ENCODE measurements at places on chromosomes 13 and 19.
A peak's percentile ranks its signal among the peaks of the same experiment; 100 is the strongest.

DNA sequence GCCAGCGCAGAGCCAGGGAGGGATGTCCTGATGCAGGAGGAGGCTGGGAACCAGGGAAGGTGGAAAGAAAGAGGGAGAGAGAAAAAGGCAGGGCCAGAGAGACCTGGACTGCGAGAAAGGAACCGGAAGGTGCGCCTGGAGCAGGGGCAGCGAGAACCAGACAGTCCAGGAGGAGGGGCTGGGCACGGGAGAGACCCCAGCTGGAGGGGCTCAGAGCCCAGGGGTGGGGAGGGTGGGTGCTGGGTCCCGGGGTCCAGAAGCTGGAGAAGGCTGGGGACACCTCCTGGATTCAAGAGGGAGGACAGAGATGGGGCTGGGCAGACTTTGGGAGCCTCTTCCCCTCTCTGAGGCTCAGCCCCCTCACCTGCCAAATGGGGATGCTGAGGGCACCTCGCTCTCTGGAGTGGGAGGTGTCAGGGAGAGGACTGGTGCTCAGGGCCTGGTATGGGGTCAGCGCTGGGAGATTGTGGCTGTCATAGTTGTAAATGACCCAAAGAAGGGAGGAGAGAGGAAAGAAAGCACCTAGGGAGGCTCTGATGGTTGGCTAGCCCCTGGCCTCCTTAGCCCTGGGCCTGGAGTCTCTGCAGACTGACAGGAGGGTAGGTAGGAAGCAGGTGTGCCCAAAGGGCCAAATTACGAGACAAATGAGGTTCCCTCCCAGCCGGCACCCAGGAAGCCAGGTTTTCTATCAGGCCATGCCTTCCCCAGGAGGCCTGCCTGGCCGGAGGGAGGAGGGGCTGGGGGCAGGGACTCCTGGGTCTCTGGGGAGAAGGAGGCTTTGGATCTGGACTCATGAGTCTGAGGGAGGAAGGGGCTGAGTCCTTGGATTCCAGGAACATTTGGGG, 1.3 kb upstream of the SPACA6 start:
- no peak for DNase-seq

DNA sequence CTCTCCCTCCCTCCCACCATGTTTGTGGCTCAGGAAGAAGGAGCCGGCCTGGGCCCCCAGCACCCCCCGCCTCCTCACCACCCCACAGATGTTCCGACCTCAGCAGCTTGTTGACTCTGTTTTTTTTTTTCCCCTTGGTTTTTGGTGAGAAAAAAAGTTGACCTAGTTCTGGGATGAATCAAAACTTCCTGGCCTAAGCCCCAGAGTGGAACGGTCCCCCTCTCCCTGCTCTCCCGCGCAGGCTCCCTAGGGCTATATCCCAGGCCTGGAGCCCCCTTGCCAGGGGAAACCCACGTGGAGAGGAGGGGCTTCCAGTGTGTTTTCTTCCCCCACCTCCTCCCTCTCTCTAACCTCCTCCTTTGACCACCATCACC, 4.0 kb downstream of the COL5A3 start:
- DNase-seq: no peak

GRCh38 chr13:93620181-93620765, 393.7 kb downstream of the GPC6 start:
- no peak for DNase-seq

GRCh38 chr19:52660981-52661380, 22.8 kb upstream of the ZNF83 start:
- DNase-seq: no peak

DNA sequence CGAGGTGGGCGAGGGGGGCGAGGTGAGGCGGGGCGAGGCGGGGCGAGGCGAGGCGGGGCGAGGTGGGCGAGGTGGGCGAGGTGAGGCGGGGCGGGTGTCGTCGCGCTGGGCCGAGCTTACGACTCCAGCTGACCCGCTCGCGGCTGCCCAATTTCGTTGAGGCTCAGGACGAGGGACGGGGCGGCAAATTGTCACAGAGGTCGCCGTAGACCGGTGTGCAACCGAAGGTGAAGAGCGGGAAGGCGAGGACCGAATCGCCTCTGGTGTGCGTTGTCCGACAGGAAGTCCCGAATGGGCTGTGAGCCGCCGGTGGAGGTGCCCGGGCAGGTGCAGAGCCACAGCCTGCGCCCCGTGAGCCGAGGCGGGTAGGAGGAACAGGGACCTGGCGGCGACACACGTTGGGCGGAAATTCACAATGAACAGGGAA, at the start of gene LACC1:
TSS of gene LACC1 (plus strand) at position 150 of the 427 bp plus-strand sequence. CDS start 1,082 bp downstream, outside the sequence.
- no peak for DNase-seq

DNA sequence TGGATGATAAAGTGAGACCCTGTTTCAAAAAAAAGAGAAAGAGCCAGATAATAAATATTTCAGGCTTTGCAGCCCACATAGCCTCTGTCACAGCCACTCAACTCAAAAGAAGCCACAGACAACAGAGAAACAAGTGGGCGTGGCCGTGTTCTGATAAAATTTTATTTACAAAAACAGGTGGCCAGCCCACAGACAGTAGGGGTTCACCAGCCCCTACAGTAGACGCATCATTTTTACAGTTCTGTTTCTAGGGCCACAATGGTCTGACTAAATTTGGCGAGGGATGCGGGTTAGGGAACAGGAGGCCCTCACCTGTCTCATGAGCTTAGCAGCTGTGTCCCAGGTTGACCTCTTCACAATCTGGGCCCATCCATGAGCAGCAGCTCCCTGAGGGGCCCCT, 59.5 kb downstream of the ARHGEF18 start:
- no peak for DNase-seq

DNA sequence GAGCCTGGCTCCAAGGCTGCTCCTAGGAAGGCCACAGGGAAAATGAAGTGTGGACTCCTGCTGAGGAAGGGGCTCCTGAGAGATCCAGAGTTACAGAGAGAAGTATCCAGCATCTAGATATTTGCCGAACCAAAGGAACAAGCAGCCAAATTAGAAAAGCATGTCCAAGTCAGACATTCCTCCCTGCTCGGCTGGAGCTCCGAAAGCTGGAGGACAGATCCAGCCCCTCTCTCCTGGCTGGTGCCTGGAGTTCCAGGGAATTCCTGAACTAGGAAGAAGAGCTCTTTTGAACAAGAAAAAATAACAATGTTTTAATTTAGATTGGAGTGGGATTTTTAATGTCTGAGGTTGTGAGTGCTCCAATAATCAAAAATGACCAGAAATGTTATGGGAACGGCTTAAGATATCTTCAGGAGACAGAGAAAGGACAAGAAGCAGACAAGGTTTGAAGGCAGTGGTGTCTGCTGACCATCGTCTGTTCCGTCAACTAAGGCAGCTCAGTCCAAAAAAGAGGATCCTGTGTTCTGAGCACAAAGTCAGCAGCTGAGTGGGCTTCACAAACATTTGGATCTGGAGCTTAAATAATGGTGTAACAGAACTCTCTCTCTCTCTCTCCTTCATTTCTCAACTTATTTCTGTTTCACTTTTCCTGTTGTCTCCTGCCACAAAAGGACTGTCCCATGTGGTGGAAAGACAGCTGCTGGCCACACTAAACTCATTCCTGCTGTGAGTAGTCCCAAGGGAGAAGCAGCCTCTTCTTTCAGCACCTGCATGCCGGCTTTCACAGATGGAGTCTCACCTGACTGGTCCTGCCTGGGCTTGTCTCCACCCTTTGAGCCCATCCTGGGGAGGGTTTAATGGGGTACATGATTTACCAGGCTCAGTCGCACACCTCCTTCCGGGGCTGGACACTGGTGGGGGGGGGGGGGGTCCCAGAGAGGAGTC, 31.5 kb upstream of the IRS2 start:
- DNase-seq: no peak

DNA sequence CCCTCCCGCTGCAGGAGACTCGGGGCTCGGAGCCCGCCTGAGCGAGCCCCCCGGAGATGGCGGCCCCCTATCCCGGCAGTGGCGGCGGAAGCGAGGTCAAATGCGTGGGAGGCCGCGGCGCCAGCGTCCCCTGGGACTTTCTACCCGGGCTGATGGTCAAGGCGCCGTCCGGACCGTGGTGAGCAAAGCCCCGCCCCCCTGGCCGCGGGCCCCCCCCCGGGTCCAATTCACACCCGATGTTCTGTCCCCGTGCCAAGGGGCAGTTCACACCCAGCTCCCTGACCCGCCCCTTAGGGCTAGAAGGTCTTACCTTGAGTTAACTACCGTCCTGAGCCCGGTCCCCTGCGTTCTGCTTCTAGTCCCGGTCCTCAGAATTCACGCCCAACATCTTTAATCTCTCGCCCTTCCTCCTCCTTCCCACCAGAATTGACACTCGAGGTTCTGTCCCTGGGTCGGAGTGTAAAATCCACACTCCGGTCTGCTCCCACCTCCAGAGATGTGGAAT, 1.4 kb downstream of the NPAS1 start:
- DNase-seq: no peak

GRCh38 chr19:572743-573518, 535 bp downstream of the BSG start:
- no peak for DNase-seq

DNA sequence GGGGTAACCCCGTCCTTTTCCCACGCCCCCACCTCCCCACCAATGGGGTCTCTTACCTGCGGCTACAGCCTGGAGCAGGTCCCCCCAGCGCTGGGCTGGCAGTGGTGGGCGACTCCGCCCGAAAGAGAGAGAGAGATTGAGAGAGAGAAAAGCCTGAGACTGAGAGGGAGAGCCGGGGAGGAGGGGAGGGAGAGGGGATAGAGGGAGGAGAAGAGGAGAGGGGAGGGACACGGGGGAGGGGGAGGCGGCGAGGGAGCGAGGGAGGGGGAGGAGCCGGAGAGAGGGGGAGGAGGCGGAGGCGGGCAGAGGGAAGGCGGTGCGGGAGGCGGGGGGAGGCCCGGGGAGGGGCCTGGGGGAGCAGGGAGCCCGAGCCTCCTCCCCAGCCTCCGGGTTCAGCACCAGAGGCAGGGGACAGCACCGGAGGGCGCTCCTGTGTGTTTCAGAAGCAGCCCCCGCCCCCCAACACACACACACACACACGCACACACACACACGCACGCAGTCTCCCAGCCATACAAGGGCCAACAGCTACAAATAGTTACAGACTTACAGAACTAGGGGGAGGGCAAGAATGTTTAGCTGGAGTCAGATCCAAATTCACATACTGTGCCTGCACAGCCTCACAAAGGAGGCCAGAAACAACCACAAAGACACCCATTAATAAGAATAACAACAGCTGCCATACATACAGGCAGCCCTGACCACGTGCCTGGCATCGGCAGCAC, at the start of gene SLC8A2:
TSS of gene SLC8A2 (minus strand) at position 161 of the 725 bp plus-strand sequence. CDS start 5,490 bp downstream, outside the sequence.
- peak; percentile 72 for DNase-seq

All from NCI-H1694 treated with DMSO at 0.1 percent for 48 hours (cell line).